Daoy (cell line): ENCODE measurements at places on chromosomes 12 and 14. TPM values are rescaled to one million over a fixed set of nuclear protein-coding genes. Genes with fewer than 3 reads are reported as not detected.
A peak's percentile ranks its signal among the peaks of the same experiment; 100 is the strongest.

KCTD10 gene
- total RNA-seq = 53.1 and 75.3 TPM in 2 replicates

TAS2R42 gene
- not detected in 2 replicates for total RNA-seq

- peak; percentile 81 for DNase-seq
These were observed 29.0 kb downstream of the SERPINA11 start for GRCh38 chr14:94423453-94424056.

TOGARAM1 gene
- 9.4 and 13.6 TPM in 2 replicates for total RNA-seq

GRCh38 chr14:89959853-89960445 is 4.2 kb downstream of the TDP1 start:
- no peak for DNase-seq

GRCh38 chr14:68000511-68000910 is 180.9 kb downstream of the RAD51B start:
- DNase-seq = no peak

- DNase-seq = peak; percentile 78
These were observed 4.3 kb downstream of the GAPDH start for GRCh38 chr12:6538420-6539313.
